Fibroblast of mammary gland (primary cell): ENCODE measurements at places on chromosomes 6 and 20.

DNA sequence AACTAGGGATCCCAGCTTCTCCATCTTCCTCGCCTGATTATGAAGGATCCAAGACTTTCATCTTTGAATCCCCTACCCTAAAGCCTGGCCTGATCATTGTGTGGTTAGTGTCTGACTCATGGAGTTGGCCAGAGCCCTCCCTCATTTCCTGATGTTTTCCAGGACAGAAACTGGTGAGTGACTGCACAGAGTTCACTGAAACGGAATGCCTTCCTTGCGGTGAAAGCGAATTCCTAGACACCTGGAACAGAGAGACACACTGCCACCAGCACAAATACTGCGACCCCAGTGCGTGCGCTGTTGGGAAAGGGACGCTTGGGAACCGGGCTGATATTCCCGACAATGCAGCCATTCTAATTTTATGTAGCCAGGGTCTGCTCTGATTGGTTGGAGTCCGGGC lies 4.0 kb downstream of the CD40 start:
- DNase-seq, result peak; percentile 76

DNA sequence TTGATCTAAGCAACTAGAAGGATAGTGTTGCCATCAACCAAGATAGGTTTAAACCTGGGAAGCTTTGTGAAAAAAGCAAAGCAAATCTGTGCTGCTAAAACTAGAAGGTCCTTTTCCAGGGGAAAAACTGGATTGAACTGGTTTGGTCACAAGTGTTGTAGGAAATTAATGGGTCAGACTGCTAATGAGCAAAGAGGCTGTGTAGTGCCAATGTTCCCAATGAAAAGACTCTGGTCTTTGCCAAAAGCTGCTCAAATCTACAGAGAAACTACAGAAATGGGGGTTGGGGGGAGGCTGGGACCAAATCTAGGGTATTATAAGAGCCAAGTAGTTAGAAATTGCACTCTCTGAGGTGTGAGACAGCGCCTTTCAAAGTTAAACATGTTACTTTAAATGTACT lies 85.0 kb downstream of the PLCG1 start:
- DNase-seq, result no peak

GRCh38 chr6:90103056-90103800 lies 193.4 kb downstream of the BACH2 start:
- DNase-seq, result no peak

GRCh38 chr6:154462425-154462824 lies 48.1 kb downstream of the CNKSR3 start:
- DNase-seq, result no peak

GRCh38 chr20:43096931-43097260 lies 92.8 kb downstream of the PTPRT start:
- no peak for DNase-seq

DNA sequence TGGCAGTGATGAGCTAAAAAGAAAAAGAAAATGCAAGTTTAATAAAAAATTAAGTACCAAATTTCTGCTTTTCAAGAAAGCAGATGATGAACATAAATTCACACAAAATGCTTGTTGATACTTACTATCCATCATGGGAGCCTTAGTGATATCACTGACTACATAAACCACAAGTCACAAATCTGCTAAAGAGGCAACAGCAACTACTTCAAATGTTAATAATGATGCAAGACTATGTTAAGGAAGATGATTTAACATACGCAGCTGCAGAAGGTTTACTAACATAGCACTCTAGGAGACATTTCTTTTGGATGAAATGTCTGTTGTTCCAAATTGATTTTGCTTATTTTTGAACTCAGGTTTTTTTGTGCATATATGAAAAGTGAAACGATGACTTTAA lies 18.6 kb downstream of the FYN start:
- peak; percentile 56 for DNase-seq

GRCh38 chr6:144607998-144608735 lies 323.0 kb downstream of the UTRN start:
- DNase-seq, result no peak

DNA sequence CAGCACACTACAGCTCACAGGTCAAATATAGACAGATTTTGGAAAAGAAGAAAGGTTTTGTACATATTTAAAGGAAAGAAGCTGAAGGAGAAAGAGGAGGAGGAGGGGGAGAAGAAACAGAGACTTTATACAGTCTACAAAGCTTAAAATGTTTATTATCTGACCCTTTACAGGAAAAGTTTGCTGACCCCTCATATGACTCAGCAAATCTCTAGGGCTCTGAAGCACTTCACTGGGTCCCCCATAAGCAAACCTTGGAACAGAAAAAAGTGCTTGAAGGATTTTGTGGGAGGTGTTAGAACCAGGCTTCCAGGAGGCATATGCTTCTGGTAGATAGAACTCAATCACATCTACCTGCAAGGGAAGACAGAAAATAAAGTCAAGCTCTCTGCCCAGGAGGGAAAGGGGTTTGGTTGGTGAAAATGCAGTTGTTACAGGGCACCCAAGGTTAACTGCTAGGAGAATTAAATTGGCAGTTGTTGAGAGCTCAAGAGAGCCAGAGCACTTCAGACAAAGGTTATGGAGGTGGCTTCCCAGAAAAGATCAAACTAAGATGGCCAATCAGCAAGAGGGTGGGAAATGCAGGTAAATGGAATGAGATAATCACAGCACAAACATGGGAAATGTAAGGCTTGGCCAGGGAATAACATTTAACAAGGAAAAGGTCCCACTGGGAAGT lies 207.4 kb upstream of the SGK1 start:
- no peak for DNase-seq

DNA sequence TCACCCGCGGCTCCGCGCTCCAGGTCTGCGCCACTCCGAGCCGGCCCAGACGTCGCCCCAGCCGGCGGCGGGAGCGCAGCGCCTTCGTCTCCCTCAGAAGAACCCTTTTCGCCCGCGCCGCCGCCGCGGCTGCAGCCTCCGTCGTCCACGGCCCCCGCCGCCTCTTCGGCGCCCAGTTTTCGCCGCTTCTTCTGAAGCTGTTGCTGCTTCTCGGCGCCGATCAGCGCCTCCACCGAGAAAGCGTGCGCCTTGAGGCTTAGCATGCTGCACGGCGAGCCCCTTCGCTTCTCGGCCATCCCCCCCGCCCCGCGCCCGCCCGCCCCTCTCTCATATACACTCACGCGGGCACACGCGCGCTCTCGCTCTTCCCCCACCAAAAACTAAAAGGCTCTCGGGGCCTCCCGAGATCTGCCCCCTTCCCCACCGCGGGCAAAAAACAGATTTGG lies 489 bp downstream of the TBX18 start:
- no peak for DNase-seq

DNA sequence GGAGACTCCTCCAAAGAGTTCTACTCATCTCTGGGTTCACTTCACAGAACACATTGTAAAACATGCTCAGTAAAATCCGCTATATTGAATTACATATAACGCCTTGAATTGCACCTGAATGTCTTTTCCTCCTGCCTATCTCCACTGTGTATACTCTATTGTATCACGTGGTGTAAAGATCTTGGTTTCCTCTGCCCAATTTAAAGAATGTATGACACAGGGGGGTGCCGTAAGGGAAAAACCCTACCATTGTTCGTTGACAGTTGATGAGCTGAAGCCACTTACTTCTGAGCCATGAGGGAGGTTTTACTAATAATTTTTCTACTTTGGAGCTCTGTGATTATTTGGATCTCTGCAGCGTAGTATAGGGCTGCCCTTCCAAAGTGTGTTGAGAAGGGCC lies 6.0 kb downstream of the ASF1A start:
- no peak for DNase-seq

GRCh38 chr20:2300002-2300401 lies 4.2 kb downstream of the TGM3 start:
- DNase-seq, result no peak

GRCh38 chr20:22626496-22626895 lies 42.1 kb upstream of the FOXA2 start:
- DNase-seq, result no peak

DNA sequence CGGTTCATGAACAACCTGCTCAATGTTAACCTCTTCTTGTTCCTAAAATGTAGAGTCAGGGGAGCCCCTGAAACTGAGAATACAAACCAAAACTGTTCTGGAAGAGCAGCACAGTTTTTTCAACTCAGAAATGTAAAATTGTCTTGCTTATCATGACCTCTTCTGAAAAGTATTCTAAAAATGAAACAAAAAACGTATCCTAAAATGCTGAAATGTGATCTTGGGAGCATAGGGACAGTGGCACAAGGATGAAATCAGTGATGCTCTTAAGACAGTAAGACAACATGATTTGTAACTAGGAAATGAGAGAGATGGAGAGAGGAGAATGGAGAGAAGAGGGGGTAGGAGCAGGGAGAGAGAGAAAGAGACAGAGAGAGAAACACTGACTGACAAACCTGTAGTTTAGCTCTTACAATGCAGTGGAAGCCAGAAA lies 27.5 kb downstream of the NCOA7 start:
- no peak for DNase-seq

GRCh38 chr6:154515826-154516225 lies 5.3 kb upstream of the CNKSR3 start:
- peak; percentile 17 for DNase-seq

GRCh38 chr20:37394543-37395409 lies 48.8 kb downstream of the SRC start:
- no peak for DNase-seq

GRCh38 chr6:42507195-42507594 lies 55.5 kb upstream of the TRERF1 start:
- DNase-seq, result no peak

- peak; percentile 58 for DNase-seq
These were observed 7.7 kb downstream of the NRN1 start for GRCh38 chr6:5998711-5999687.

DNA sequence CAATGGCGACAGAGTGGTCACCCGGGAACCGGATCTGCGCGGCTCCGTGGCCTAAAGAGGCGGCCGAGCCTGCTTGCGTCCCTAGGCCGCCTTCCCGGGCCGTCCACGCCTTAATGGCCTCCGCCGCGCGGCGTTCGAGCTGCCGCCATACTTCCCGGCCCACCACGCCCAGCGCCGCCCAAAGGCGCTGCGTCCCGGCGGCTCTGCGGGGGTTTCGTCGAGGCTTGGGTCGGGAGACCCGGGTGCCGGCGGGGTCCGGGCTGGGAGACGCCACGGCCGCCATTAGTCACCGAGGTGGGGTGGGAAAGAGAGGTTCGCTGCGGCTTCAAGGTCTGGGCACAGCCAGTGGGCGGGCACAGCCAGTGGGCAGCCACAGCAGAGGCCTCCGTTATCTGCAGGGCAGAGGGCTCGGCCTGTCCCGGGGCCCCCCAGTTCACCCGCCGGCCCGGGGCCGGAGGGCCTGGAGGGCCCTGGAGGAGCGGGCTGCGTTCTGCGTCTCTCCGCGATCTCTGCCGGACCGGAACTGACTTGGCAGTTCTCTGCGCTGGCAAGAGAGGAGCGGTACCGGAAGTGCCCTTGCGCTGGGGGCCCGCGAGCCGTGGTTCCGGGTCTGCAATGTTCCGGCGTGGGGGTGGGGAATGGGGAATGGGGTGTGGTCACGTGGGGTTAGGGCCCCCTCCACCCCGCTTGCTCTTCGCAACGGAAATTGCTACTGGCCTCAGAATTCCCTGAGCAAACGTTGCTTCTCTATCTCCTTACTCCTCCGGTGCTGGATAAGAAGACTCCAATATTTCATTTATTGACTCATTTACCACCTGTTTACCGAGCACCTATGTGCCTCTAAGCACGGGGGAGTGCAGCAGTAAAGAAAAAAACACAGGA lies 82.3 kb downstream of the CNBD2 start:
- peak; percentile 79 for DNase-seq

- no peak for DNase-seq
These were observed 30.7 kb downstream of the NCR2 start for GRCh38 chr6:41366150-41366549.
